ENCODE measurements at places on chromosomes 11 and 22.

DNA sequence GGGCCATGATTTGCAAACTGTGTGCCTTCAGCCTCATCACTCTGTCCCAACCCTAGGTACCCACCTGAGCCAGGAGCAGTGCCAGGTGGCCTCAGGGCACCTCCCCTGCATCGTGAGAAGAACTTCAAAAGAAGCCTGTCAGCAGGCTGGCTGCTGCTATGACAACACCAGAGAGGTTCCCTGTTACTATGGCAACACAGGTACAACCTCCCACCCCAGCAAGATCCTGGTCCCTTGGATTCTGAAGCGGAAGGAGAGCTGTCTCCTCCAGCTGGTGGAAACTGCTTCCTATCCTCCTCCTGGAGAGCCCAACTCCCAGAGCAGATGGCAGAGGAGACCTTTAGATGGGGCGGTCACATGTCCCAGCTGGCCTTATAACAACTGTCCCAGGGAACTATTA, 2.9 kb downstream of the ZP1 start:
- no peak for DNase-seq

DNA sequence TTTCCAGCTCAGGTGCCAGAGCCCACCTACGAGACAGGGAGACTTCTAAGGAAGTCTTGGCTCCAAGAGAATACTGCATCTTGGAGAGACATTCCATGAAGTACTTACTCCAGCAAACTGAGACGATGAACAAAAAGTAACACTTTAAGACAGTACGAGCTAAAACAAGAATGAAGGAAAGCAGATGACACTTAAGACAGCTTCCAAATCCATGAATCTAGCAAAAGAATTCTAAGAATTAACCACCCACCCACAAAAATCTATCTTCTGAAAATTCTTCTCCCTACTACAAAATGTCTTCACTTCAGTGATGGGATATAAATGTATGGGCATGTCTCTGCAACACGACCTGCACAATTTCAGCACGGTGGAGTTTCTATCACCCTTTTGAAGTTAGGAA, 132.9 kb downstream of the C11orf58 start:
- no peak for DNase-seq

DNA sequence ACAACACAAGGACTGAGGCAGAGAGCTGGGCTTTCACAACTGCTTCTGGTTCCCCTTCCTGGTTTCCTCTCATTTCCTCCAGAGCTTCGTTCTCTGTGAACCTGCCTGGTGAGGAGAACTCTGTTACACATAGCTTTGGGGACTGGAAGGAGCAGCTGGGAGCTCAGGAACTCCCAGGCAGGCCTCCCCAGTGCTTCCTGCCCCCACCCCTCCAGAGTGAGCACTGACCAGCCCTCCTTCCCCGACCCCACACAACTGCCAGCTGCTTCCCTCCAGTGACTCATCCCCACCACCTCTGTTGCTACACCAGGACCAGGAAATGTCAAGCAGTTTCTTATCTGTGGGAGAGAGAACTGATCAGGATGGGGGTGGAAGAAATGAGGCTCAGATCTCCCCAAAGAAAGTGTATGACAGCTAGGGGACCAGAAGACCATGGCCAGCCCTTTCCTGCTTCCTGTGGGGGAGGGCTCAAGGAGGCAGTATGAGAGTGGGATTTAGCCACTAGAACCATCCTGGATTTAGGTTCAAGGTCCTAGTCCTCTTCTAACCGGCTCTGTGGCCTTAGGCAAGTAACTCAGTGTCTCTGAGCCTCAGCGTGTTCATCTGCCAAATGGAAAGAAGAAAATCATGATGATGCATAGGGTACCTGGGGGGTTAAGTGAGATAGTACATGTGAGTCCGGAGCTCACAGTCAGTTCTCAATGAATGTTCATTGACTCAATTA, 4.5 kb upstream of the TP53I11 start:
- no peak for DNase-seq

DNA sequence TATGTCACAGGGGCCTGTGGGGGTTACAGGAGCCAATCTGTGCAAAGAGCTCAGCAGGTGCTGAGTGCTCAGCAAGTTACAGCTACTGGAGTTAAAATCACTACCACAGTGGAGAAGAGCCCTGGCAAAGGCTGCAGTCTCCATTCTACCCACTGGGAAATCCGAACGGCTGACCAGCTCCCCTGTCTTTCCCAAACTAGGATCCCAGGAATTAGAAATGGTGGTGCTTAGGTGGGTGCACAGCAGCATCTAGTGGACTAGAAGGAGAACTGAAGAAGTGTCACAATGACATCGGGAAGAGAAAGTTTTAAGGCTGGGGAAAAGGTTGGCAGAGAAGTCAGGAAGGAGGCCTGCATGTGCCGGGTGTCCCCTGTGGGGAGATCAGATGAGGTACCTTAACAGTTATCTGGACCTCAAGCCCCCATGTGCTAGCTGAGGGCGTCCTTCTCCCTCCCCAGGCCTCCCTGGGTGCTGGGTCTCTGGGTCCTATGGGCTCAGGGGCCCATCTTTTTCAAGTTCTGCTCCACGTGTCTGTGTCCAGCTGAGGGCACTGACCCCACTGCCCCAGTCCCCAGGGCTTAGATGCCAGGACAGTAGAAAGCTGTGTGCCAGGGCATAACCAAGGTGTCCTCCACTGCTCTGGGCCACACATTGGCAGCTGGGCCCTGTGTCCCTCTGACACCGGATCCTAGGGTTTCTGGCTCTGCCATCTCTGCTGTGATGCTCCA, 1.9 kb downstream of the PIWIL3 start:
- DNase-seq = no peak

DNA sequence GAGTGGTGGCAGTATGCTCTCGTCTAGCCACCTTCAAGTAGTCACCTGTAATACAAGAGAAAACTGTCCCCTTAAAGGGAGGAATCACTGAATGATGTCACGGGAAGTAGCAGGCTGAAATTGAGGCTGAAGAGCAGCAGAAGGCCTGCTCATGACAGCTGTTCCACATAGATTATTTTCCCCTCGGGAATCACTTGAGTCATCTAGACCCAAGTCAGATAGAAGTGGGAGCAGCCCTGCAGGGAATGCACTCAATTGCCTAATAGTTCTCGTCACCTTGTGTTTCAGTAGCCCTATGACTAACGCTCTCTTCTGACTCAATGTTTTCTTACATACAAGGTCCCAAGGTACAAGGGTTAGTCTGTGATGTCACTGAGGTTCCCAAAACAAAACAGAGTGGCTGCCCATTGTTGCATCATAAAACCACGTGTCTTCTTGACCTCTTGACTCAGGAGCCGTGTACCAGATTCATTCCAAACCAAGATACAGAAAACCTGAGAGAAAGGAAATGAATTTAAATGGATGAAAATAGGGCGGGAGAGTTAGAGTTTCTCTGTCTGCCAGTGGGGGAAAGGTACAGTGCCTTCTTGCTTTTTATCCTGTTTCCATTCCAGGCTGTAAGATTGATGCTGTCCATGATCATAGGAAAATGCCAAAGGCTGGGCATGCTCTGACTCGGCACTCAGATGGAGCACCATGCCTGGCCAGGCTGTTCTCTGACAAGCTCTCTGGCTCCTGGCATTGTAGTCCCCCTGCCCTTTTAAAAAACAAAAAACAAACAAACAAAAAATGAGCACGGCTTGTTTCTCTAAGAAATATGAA, 21.6 kb upstream of the C11orf96 start:
- no peak for DNase-seq

GRCh38 chr11:15920856-15921629, 435.3 kb downstream of the SOX6 start:
- no peak for DNase-seq

DNA sequence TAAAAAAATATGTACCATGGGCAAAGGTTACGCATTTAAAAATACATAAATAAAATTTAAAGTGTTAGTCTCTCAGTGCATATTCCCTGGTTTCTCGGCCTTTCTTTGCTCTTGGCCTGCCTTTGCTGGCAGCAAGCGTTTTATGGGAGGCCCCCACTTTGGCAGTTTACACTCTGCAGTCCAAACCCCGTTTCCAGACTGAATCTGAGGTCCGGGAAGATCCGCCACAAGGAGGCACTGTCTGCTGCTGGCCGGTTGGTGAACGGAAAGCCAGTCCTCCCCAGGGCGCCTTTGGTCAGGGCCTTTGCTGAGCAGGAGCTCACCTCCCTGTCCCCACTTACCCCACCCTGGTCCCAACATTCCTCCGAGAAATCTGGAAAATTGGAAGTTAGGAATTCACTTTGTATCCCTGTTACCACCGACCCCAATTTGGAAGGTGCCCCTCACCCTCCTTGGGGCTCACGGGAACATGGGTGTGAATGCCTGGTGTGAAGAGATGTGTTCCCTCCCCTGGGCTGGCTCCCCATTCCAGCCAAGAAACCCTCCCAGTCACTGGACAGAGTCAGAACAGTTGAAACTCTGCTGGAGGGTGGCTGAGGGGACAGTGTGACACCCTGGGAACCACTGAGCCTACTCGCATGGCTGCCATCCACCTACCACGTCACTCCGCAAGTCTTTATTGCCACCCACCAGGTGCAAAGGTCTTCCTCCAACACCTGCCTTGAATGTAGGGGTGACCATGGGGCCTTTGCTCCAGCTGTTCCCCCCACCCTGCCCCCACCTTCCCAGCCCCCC, 9.4 kb upstream of the SF1 start:
- DNase-seq = no peak

GRCh38 chr11:15800111-15800800, 556.1 kb downstream of the SOX6 start:
- DNase-seq = peak; percentile 12

DNA sequence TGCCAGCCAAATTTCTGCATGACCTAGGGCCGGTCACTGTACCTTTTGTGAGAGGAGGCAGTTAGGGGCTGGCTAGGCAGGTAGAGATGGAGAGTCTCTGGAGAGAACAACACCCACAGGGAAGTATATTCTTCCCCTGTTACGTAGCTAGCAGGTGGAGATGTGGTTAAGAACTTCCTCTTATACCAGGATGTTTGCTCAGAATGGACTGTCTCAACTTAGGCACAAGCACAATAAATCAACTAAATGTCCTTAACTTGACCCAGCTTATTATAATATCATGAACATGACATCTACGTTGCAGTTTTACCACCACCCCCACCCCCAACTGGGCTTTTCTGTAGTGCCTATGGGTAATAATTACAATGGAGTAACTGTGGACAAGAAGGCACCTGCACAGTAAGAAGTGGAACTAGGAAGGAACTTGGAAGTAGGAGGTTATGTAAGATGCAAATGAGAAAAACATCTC, 60.7 kb upstream of the MPEG1 start:
- no peak for DNase-seq

- no peak for DNase-seq
Observed at GRCh38 chr11:87235366-87235765, 197.6 kb downstream of the TMEM135 start.

- DNase-seq = no peak
Observed at GRCh38 chr11:100689141-100689540, 2.1 kb downstream of the ARHGAP42 start.

DNA sequence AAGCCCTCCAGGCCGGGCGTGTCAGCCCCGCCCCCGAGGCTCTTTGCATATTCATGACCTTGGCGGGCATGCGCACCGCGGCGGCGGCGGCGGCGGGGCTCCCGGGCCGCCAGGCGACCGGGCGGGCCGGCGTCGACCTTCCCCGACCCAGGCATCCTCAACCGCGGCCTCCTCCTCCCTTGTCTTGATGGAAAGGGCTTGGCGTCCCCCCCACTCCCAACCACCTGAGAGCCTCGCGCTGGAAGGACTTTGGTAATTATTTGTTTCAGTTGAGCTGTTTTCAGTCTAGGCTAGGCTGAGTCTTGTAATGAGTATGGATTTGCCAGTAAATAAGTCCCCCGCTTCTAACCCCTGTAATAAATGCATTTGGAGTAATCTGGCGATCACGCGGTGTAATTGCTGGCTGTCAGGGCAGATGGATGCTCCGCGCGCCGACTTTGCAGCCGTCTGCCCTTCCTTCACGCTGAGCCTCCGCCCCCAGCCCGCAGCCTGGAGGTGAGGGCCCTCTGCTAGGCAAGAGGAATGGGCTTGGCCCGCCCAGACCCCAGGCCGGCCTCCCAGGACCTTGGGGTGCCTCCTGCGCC, 25.2 kb downstream of the FLRT1 start:
- peak; percentile 33 for DNase-seq

GRCh38 chr11:115338476-115338875, 165.7 kb downstream of the CADM1 start:
- DNase-seq = no peak

DNA sequence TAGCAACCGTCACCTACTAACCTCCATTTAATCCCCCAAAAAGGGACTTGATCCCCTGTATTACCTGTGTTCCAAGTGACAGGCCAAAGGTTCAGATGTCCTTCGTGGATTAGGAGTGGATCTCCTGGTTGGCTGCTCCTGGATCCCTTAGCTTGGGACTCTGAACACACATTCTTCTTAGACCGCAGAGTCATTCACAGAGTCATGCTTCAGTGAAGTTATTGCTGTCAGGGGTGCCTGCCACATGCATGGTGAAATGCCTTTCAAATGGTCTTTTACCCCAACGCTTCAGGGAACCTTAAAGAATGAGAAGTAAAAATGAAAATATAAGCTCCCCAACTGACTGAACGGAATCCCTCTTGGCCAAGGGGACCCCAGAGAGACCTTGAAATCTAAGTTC, 49.1 kb downstream of the ADAMTS8 start:
- DNase-seq = no peak

- DNase-seq = no peak
Observed at GRCh38 chr11:72030472-72031045, 31.9 kb downstream of the IL18BP start.

- DNase-seq = no peak
Observed at GRCh38 chr11:8091721-8092120, 10.7 kb downstream of the TUB start.

- no peak for DNase-seq
Observed at GRCh38 chr22:28978863-28979796, 82.5 kb downstream of the C22orf31 start.

DNA sequence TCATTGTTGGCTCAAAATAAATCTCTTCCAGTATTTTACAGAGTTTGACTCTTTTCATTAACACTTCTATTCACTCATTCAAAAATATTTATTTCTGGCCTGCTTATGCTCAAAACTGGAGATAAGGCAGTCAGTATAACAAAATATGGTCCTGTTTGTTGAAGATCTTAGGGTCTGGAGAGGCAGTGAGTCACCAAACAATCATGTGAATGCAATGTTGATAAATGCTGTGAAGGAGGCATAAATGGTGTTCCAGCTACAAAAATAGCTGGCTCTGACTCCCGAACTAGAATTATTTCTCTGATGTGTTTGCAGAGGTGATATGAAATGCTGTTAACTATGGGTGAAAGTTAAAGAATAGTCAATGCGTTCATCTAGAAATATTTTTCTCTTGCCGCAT, 390.6 kb downstream of the AASDHPPT start:
- DNase-seq = no peak

GRCh38 chr11:31246451-31247165, 122.9 kb downstream of the DCDC1 start:
- no peak for DNase-seq
